ENCODE measurements at places on chromosomes 1 and 21.
A peak's percentile ranks its signal among the peaks of the same experiment; 100 is the strongest.

- DNase-seq: no peak
These were observed 55.2 kb downstream of the BRWD1 start for GRCh38 chr21:39258207-39258606.

DNA sequence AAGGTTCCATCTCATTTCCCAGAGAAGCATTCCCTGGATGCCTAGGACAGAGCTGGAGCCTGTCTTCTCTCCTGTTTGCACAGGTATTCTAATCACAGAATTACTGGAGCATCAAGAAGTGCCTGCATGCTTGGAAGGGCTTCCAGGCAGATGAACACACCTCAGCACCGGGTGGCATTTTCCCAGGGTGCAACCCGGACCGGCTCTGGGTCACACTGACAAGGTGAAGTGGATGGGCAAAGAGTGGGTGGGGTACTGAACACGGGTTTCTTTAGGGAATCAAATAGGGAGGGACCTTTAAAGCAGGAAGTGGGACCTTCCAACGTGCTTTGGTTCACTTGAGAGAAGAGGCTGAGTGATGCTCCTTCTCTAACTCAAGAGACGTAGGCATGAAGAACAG is 7.1 kb upstream of the PEF1 start:
- DNase-seq: no peak

DNA sequence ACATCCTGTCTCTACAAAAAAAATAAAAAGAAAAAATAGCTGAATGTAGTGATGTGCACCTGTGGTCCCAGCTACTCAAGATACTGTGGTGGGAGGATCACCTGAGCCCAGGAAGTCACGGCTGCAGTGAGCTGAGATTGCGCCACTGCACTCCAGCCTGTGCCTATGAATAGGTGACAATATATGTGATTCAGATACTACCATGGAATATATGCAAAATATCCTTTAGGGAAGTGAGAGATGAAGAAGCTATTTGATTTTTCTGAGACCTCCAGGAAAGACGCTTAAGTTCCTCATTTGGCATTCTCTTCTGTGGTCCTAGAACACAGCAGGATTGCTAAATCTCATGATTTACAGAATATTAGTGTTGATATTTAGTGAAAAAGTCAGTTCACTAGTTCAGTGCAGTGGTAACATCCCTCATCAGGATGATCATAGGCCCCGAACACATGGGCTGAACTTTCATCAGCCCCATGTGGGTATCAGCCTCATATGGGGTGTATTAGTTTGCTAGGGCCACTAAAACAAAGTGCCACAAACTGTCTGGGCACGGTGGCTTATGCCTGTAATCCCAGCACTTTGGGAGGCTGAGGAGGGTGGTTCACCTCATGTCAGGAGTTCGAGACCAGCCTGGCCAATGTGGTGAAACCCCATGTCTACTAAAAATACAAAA is 6.0 kb upstream of the VASH2 start:
- DNase-seq: no peak

- DNase-seq: no peak
These were observed 61.8 kb upstream of the COA6 start for GRCh38 chr1:234311414-234311813.

- DNase-seq: no peak
These were observed 86.1 kb upstream of the CD53 start for GRCh38 chr1:110786802-110787327.

DNA sequence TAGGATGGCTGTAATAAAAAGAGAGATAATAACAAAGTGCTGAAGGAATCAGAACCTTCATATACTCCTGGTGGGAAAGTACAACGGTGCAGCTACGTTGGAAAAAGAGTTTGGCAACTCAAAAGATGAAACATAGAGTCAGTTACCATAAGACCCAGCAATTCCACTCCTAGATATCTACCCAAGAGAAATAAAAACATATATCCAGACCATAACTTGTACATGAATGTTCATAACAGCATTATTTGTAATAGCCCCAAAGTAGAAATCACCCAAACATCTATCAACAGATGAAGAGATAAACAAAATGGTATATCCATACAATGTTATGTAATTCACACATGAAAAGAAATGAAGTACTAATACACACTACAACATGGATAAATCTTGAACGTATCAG is 30.5 kb upstream of the DNAH14 start:
- DNase-seq: no peak

GRCh38 chr1:31625561-31626222 is 8.2 kb downstream of the HCRTR1 start:
- no peak for DNase-seq

DNA sequence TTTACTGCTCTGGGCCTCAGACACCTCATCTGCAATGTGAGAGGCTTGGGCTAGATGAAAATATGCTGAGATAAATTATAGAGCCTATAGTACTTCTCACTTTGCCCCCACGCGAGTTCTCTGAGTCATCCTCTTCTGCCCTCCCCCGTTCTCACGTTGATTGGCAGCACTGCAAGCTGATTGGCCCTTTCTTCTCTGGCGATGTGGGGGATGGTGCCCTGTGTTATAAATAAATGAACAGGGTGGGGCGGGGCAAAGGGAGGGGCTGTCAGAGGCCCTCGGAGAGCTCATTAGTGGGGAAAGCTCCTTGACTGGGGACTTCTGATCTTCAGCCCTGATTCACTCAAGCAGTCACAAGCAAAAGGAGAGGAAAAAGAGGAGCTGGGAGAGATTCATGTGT is 64.3 kb upstream of the ZC3H12A start:
- DNase-seq: peak; percentile 30

DNA sequence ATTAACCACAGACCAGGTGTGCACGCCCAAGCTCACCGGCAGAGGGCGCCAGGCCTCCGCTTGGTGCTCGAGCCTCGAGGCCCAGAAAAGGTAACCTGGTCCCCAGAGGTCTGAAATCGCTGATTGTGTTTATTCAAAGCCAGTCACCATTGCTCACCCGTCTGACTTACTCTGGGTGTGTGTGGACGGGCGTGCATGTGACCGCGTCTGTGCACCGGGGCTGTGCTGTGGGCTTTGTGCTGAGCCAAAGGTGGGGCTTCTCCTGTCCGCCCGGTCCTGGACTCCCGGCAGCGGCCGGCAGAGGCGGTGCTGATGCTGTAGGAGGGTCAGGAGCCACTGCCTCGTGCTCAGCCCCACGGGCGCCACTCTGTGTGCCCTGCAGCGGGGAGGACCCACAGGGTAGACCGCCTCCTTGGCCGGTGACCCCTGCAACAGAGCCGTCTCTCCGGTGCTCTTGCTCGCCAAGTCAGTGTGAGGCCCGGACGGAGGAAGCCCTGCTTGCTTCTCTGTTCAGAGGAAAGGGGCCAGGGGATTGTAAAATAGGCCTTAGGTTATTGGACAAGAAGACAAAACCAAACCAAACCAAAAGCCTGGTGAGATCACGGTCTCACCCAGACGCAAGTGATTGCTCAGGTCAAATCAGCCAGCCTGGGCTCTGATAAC is 32.0 kb upstream of the BTG2 start:
- peak; percentile 87 for DNase-seq

- DNase-seq: no peak
These were observed 46.4 kb upstream of the SOD1 start for GRCh38 chr21:31612894-31613785.

DNA sequence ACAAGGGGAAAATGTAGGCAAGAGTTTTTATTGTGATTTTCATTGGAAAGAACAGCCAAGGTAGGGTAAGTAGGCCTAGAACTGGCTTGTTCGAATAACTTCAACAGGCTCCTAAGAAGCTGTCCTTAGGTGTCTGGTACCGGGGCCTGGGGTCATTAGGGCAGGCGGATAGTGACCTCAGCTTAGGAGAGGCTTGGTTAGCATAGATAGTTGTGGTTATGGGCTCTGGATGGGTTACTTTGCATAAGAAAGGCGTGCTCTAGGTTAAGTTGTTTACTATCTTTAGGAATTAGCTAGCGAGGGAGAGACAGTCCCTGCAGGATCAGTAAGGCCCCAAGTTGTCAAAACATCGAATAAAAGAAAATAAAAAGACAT is 20.7 kb upstream of the HPCAL4 start:
- no peak for DNase-seq

DNA sequence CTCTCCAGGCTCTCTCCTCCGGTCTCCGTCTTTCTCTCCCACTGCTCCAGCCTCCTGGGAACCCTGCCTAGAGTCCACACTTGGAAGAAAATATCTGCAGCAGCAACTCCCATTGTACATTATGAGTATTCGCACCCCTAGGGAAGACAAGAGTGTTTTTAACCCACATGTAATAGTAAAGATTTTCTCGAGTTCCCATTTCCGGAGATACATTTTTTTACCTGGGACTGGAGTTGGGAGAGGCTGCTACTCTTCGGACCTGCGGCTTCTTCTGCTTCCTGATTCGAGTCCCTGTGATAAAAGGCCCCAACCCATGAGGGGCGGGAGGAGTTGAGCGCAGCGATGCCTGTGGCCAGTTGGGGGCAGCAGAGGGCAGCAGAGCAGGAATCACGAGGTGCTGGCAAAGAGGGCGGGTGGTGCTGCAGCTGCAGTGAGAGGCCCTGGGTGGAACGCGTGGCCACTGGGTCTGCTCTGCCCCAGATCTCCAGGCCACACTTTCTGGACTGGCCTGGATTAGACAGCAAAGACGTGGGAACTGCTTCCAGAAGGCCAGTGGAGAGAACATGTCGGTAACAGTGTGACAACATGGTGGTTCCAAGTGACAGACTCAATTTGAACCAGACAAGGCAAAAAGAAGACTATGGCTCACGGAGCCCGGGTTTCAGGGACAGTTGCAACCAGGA is 221.0 kb upstream of the CSF3R start:
- DNase-seq: peak; percentile 19

Measured in stimulated activated CD4-positive, alpha-beta T cell treated with anti-CD3 and anti-CD28 coated beads, Interleukin-4, amount 100 ng/mL, for 4 hours (primary cell).